ENCODE measurements at places on chromosomes 3 and 15. TPM values are rescaled to one million over a fixed set of nuclear protein-coding genes. Genes with fewer than 3 reads are reported as not detected.

Gene NANOGP8
- total RNA-seq: not detected

Gene GABRR3
- total RNA-seq: not detected

Gene RARRES1
- not detected for total RNA-seq

Gene EPHA6
- not detected for total RNA-seq

Gene SYNPR
- not detected for total RNA-seq

GRCh38 chr3:46454209-46454595 lies 10.5 kb downstream of the LTF start:
- H3K36me3 ChIP-seq: no peaks in the 10 kb centered on the region
- no peak overlapping the region for H3K4me3 ChIP-seq
- DNase-seq: no peak
- H3K27ac ChIP-seq: no peak overlapping the region
- no peaks in the 10 kb centered on the region for H3K4me1 ChIP-seq

- no peak overlapping the region for H3K27ac ChIP-seq
- H3K4me3 ChIP-seq: no peak overlapping the region
- DNase-seq: no peak
- H3K27me3 ChIP-seq: peaks cover 3% of the 10 kb centered on the region
These were observed 37.4 kb downstream of the WWTR1 start for GRCh38 chr3:149620291-149621020.

DNA sequence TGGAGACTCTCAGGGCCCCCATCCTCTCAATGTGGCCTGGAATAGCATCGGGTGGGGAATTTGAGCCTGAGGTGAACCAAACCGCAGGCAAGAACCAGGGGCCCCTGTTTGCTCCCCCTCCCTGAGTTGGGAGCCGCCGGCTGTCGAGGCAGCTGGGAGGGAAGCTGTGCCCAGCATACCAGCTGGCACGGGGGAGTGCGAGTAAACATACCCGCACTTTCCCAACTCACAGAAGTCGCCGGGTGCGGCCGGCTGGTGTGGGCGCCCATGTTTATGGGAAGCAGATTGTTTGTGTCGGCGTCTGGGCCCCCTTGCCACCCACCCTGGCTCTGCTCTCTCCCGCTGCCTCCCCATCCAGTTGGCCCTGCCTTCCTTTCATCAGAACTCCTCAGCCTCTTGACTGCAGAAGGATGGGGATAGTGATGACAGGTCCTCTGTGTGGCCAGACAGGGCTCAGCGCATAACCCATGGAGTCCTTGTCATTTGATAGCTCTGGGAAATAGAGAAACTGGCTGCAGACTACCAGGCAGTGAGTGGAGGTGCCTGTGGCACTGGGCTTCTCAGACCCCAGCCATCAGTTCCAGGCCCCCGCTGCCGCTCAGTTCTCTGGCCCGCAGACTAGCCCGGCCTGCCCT lies 60.4 kb downstream of the CACNA2D2 start:
- no peaks in the 10 kb centered on the region for H3K4me1 ChIP-seq
- H3K36me3 ChIP-seq: no peaks in the 10 kb centered on the region
- no peak overlapping the region for H3K27ac ChIP-seq
- DNase-seq: no peak

DNA sequence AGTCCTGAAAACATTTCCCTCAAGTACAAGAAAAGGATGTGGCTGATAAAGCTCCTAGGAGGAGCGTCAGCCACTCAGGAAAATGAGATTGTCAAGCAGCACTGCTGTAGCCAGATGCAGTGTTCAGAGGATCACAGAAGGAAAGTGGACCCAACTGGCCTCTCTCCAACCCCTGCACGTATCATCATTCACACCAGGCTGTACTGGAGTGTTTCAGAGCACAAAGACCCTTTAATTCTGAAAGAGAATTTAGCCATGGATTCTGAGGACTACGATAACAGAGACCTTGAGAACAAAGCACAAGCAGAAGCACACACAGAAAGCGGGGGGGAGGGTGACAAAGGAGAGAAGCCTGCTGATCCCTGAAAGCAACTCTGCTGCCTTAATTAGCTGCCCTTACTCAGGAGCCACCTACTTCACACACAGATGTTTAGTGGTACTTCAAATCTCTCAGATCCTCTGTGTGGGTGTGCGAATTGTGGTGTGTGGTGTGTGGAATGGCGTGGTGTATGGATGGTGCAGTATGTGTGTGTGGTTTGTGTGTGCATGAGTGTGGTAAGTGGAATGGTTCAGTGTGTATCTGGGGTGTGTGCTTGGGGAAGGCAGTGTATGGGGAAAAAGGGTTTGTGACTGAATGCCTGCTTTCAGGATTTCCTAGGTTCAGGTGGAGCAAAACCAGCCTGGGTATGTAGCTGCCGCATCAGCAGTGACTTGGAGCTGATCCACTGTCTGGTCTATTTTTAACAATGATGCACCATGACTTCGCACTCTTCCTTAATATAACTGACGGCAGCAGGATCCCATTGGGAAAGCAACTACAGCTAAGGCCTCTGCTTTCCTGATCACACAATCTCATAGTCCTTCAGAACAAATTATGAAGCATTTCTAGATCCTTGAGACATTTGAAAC lies 192.5 kb downstream of the RSL24D1 start:
- no peak overlapping the region for H3K27ac ChIP-seq
- H3K4me1 ChIP-seq: no peaks in the 10 kb centered on the region
- no peaks in the 10 kb centered on the region for H3K27me3 ChIP-seq
- H3K4me3 ChIP-seq: no peak overlapping the region
- H3K36me3 ChIP-seq: no peaks in the 10 kb centered on the region

- peaks cover 3% of the 10 kb centered on the region for H3K36me3 ChIP-seq
- DNase-seq: no peak
- H3K4me3 ChIP-seq: no peak overlapping the region
- peaks cover 59% of the 10 kb centered on the region for H3K4me1 ChIP-seq
- no peak overlapping the region for H3K27ac ChIP-seq
- no peaks in the 10 kb centered on the region for H3K27me3 ChIP-seq
These were observed 43.1 kb downstream of the TNIK start for GRCh38 chr3:171417137-171417536.

DNA sequence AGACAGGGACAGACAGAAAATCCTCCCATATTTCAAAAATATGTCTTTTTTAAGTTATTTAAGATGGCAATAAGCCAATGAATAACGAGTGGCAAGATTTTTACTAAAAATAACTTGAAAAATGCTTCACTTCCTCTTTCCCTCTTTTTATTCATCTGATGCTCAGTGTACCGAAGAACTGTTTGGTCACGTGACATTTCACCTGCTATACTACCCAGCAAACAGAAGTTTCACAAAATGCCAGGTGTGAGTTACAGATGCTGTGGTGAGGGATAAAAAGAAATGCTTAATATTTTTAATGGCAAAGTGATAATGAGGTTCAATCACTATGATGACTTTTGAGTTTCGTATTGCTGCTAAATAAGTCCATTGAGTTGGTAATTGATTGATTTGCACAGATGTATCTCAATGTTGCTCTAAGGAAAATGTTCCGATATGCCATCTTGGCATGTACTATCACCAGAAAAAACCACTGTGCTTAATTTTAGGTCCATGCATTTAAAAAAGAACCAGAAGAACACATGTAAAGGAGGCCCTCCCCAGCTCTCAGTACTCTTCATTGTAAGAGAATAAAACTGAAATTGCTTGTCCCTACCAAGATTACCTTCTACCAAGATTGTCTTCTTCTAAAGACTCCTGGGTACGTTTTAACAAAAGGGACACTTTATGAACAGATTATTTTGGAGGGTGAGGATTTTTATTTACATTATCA lies 26.0 kb upstream of the SEC62 start:
- DNase-seq: no peak
- no peaks in the 10 kb centered on the region for H3K36me3 ChIP-seq
- peaks cover 15% of the 10 kb centered on the region for H3K27me3 ChIP-seq
- no peak overlapping the region for H3K4me3 ChIP-seq
- H3K4me1 ChIP-seq: peaks cover 11% of the 10 kb centered on the region
- H3K27ac ChIP-seq: no peak overlapping the region

- no peak for DNase-seq
- no peaks in the 10 kb centered on the region for H3K27me3 ChIP-seq
- no peaks in the 10 kb centered on the region for H3K36me3 ChIP-seq
- H3K4me3 ChIP-seq: no peak overlapping the region
These were observed 614.8 kb downstream of the DIPK2A start for GRCh38 chr3:144586382-144586781.

DNA sequence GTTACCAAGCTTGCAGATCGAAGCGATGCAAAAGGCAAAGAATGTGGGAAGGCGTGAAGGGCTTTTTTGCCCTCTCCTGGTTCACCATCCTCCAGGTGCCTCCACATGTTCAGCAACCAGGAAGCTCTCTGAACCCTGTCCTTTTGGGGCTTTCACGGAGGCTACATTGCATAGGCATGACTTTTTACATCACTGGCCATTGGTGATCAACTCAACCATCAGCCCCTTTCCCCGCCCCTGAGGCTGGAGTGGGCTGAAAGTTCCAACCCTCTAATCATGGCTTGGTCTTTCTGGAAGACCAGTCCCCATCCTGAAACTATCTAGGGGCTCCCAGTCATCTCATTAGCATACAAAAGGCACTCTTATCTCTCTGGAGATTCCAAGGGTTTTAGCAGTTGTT lies 52.6 kb downstream of the UACA start:
- no peak overlapping the region for H3K4me3 ChIP-seq
- no peaks in the 10 kb centered on the region for H3K4me1 ChIP-seq
- no peak for DNase-seq
- H3K36me3 ChIP-seq: no peaks in the 10 kb centered on the region
